ENCODE measurements at places on chromosomes 1 and 21. TPM values are rescaled to one million over a fixed set of nuclear protein-coding genes. Genes with fewer than 3 reads are reported as not detected.

DNA sequence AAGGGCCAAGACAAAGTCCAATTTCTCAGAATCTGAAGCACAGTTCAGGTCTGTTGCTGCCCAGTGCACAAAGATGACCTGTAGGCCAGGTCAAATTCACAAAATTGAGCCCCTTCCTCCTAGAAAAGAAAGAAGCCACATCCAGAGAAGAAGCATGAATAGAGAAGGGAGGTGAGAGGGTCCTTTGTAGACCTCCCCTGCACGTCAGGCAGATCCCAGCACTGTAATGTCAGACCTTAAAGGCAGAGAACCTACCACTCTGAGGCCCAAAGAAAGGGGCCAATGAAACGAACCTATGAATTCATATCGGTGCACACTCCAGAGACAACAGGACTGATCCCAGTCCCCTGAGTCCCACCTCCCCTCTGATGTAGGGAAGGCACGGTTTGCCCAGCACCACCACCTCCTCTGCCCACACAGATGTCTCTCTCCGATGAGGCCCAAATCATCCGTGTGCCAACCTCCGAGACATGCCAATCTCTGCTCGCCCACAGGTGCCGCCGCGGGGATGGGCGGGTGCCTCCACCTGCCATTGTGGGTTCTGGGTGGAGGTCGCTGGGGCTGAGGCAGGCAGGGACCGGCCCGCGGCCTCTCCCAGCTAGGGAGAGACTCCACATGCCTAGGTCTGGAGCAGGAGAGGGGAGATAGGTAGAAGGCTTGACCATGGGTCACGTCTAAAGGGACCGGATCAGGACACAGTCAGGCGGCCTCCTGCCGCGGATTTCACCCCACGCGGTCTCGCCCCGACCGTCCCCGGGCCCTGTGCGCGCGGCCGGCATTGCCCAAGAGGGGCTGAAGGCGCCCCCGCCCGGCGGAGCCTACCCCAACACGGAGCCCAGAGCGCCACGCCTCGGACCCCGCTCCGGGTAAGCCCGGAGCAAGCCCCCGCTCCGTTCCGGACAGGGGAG is 42.1 kb downstream of the RRAGC start:
- no peaks in the 10 kb centered on the region for H3K36me3 ChIP-seq
- no peak for DNase-seq
- peak overlapping the region; percentile 6 for H3K4me3 ChIP-seq

- H3K4me1 ChIP-seq: peaks cover under 1% of the 10 kb centered on the region
- no peak overlapping the region for H3K27ac ChIP-seq
- H3K36me3 ChIP-seq: no peaks in the 10 kb centered on the region
- H3K27me3 ChIP-seq: no peaks in the 10 kb centered on the region
These were observed 54.1 kb upstream of the F3 start for GRCh38 chr1:94595658-94596057.

The PADI4 gene
- total RNA-seq: not detected

DNA sequence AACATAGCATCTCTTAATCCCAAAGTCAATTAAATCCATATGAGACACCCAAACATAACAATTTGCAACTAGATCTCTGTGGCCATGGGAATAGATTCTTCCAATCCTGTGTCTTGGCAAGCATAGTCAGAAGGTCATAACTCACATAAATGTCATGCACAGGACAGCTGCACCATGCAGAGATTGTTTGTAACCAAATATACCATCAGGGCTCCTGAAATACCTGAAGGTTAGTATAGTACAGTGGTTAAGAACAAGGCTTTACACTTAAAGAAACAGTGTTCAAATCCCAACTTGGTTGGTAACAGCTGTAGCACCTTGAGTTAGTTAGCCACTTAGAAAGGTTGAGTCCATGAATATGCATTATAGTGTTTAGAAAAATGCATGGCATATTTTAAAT is 82.6 kb upstream of the CCDC190 start:
- peaks cover 2% of the 10 kb centered on the region for H3K27me3 ChIP-seq
- no peaks in the 10 kb centered on the region for H3K36me3 ChIP-seq
- no peak overlapping the region for H3K27ac ChIP-seq
- no peak overlapping the region for H3K4me3 ChIP-seq
- H3K4me1 ChIP-seq: no peaks in the 10 kb centered on the region

- no peaks in the 10 kb centered on the region for H3K27me3 ChIP-seq
- peak overlapping the region; percentile 47 for H3K27ac ChIP-seq
- no peak overlapping the region for H3K4me3 ChIP-seq
- H3K4me1 ChIP-seq: peaks cover 12% of the 10 kb centered on the region
- no peak for DNase-seq
These were observed 5.0 kb downstream of the GCLM start for GRCh38 chr1:93904228-93904627.

DNA sequence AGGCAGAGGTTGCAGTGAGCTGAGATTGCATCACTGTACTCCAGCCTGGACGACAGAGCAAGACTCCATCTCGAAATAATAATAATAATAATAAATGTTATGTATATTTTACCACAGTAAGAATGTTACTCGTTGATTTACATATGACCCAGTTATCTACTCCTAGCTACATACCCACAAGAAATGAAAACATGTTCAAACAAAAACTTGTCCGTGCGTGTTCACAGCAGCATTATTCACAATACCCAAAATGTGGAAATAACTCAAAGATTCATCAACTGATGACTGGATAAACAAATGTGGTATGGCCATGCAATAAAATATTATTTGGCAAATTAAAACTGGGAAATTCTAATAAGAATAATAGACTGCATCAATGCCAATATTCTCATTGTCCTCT is 31.7 kb upstream of the ENSA start:
- no peaks in the 10 kb centered on the region for H3K27me3 ChIP-seq
- H3K4me1 ChIP-seq: peaks cover 4% of the 10 kb centered on the region
- DNase-seq: no peak
- H3K4me3 ChIP-seq: no peak overlapping the region
- peaks cover 15% of the 10 kb centered on the region for H3K36me3 ChIP-seq
